Bronchial smooth muscle cell (primary cell): ENCODE measurements at places on chromosomes 2 and 18. TPM values are rescaled to one million over a fixed set of nuclear protein-coding genes. Genes with fewer than 3 reads are reported as not detected.

The ACVR1C gene
- total RNA-seq = 0.16 and 0.43 TPM in 2 replicates

The ZNF385B gene
- under 0.01 TPM in 1 of 2 replicates, not detected in the other for total RNA-seq

The EPG5 gene
- total RNA-seq = 21.8 and 31.2 TPM in 2 replicates

The SOX11 gene
- total RNA-seq = not detected in 2 replicates

The ZBTB7C gene
- under 0.01 TPM in 1 of 2 replicates, not detected in the other for total RNA-seq

The CRYBA2 gene
- total RNA-seq = not detected in 2 replicates

The PROKR1 gene
- not detected in 2 replicates for total RNA-seq

The ECEL1 gene
- not detected in 2 replicates for total RNA-seq

The IL18RAP gene
- total RNA-seq = not detected in 2 replicates

The EDAR gene
- total RNA-seq = not detected in 2 replicates
